Fibroblast of villous mesenchyme (primary cell): ENCODE measurements at places on chromosomes 4 and X.

DNA sequence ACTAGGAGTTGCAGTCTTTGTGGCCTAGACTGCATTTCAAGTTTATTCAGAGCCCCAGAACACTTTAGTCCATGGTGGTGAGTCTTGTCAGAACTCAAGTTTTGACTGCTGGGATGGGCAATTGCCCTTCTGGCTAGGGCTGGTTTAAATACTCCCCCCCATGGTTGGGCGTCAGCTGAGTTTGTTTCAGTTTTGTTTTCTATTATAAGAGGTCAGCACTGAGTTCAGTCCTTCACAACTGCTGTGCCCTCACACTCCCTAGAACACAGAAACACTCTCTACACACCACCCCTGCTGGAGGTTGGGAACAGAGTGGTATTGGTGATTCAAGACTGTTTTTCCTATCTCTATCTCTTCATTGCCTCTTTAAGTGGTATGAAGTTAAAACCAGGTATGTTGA lies 217.0 kb downstream of the GUCY2F start:
- DNase-seq, result no peak

DNA sequence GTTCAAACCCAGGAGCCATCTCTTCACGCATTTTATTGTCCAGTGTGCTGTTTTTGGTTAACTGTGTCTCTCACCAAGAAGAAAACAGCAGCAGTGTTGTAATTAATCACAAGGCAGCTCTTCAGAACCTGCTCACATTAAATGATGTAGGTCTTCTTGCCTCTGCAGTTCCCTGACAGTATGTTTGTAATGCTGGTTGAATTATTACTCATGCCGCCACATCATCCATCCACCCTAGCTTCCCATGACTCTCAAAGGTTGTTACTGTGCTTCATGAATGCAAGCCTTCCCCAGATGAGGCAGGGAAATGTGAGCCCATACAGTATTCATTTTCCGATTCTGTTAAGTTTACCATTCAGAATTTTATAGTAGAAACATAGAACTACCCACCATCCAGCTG lies 17.4 kb downstream of the TLR10 start:
- peak; percentile 14 for DNase-seq

GRCh38 chrX:45711231-45711630 lies 510.6 kb upstream of the DIPK2B start:
- no peak for DNase-seq

- DNase-seq, result no peak
Measured at GRCh38 chr4:5973486-5974220, 44.6 kb downstream of the C4orf50 start.

- peak; percentile 62 for DNase-seq
Measured at GRCh38 chr4:110982486-110982885, 359.6 kb upstream of the PITX2 start.

DNA sequence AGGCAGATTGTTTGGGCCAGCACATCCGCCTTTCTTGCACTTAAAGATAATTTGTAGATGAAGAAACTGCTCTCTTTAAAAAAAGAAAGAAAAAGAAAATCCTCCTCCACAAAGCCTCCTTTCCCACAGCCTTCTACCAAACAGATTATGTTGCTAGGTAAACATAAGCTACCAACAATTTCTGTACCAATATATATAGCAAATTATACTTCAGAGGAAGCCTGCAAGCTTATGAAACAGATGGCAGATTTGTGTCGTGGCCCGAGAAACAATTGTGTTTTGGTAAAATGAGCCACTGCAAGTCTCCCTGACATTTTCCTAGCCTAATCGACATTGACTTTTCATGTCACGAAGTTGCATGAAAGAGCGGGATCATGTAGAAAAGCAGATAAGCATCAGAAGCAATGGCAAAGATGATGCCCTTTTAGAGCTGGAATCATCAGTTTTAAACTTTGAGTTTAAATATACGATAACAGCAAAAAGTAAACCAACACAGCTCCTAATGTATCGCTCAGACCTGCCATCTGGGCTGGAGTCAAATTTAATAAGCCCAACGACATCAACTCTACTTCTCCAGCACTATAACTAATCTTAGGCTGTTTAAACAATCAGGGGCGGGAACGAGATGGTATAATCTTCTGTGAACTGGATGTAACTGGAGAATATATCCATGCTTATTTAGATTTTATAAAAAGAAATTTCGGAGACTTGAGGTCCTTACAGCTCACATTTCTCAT lies 94.9 kb upstream of the PLAC1 start:
- DNase-seq, result no peak

GRCh38 chr4:109872950-109873656 lies 25.2 kb downstream of the LRIT3 start:
- no peak for DNase-seq

DNA sequence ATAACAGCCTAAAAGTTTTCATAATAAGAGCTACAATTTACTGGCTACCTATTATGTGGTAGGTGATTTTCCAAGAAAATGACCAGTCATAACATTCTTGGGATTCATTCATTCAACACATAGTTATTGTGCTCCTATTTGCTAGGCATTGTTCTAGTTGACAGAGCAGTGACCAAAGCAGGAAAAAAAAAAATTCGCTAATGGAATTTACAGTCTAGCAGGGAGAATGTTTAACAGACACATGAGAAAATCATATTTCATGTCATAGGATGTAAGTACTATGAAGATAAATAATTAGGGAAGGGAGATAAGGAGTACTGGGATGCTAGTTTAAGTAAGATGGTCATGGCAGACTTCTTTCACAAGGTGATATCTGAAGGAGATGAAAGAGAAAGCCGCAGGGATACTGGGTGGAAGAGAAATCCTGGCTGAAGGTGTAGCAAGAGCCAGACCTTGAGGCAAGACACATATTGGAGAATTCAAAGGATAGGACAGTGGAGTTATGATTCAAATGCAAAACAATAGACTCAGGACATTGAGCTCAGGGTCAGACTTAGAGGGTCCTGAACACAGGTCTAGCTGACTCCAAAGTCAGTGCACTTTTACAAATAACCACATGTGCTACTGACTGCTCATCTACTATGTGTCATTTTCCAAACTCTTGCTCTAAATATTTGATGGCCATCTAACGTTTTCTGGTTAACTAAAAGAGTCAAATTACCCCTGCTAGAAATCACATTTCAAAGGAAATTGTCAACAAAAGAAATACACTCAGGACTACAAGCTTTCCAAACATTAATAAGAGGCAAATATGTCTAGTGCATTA lies 20.4 kb downstream of the SPCS3 start:
- no peak for DNase-seq

- no peak for DNase-seq
Measured at GRCh38 chr4:88077911-88078524, 70.6 kb downstream of the PKD2 start.

GRCh38 chr4:71206763-71207162 lies 132.1 kb upstream of the SLC4A4 start:
- no peak for DNase-seq

DNA sequence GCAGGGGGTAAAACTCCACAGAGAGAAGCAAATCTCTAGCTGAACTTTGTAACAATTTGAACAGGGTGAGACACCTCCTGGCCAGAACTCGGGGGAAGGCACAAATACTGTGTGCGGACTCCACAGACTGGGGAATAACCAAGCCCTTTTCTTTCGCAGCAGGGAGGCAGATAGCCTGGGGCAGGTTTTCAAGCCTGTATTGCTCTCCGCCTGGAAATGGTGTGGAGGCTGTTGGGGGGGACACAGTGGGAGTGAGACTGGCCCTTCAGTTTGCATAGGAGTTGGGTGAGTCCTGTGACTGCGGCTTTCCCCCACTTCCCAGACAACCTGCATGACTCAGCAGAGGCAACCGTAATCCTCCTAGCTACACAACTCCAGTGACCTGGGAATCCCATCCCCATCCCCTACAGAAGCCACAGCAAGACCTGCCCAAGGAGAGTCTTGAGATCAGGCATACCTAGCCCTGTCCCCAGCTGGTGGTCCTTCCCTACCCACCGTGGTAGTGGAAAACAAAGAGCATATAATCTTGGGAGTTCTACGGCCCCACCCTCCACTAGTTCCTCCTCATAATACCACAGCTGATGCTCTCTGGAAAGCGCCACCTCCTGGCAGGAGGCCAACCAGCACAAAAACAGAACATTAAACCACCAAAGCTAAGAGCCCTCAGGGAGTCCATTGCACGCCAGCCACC lies 12.9 kb upstream of the SMPX start:
- no peak for DNase-seq

DNA sequence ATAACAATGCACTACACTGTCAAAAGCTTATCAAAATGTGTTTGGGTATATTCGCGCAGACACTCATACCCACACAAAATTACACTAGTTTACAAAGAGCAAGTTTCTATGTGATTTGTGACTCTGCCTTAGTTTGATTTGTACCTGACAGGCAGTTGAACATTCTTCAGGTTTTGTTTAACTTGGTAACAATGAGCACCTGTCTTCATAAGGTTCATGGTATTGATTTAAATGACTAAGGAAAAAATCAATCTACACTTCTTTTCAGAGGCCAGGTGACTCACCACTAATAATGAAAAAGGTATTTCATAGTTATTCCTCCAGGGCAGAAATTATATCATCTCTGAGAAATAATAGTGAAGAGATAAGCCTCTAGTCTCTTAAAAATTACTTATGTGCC lies 1114.6 kb upstream of the AGA start:
- no peak for DNase-seq

- no peak for DNase-seq
Measured at GRCh38 chr4:122041312-122041711, 89.5 kb upstream of the TRPC3 start.

DNA sequence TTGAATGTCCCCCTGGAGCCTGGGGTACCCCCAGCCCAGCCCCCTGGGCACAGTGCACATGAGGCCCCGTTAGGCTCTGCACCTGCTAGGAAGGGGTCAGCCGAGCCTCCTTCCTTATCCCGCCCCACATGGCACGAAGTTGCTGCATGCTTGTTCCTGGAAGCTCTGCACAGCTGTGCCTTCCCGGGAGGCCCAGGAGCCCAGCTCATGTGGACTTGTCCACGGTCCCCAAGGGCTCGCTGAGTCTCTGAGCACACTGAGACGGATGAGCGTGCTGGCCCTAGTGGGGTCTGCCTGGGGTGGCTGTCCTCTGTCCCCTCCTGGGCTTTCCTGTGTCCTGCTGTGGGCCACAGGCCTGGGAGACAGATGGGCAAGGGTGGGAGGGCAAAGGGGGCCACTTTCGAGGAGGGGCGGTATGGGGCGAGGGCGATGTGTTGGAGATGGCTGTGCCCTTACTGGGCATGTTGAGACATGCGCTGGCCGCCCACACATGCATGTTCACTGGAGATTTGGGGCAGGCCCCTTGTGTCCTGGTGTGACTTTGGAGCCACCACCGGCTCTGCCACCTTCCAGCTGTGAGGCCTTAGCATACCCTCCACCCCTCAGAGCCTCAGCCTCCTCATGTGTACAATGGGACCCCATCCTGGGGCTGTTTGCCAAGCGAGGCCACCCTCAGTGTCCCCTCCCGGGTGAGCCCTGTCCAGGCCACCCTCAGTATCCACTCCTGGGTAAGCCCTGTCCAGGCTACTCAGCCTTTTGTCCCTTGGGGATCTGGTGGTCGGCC lies 237.6 kb downstream of the AFAP1 start:
- no peak for DNase-seq

GRCh38 chrX:77668391-77669237 lies 117.4 kb downstream of the ATRX start:
- DNase-seq, result peak; percentile 27
